ENCODE measurements at places on chromosomes 6 and 20.
A peak's percentile ranks its signal among the peaks of the same experiment; 100 is the strongest.

- DNase-seq = peak; percentile 64
Measured at GRCh38 chr20:51531141-51531710, 11.3 kb downstream of the NFATC2 start.

DNA sequence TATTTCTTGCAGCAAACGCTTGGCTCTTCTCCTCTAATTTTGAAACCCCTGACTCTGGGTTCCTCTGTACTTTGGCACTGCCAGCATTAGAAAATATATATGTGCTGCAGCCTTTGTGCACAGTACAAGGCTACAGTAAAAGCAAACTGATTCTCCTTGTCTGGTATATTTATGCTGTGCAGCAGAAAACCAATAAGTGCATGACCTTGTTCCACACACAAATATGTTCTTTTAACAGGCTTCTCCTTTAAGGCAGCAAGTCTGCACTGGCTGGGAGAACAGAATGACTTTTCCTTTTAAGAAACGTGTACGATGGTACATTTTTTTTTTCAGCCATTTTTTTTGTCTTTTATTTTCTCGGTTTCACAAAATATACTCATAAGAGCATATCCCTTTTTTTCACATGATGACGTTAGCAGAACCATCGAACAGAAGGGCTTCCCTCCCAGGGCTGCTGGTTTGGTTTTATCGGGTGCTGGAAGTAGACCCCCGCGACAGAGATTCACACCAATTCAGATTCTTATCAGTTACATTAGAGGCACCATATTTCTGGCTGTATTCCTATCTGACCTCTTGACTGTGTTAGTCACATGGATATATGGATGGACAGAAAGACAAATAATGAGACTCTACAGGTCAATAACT lies 129.9 kb upstream of the ARID1B start:
- DNase-seq = no peak

- no peak for DNase-seq
Measured at GRCh38 chr6:159359581-159360297, 190.5 kb downstream of the FNDC1 start.

GRCh38 chr6:169239181-169239580 lies 14.5 kb downstream of the THBS2 start:
- DNase-seq = no peak

DNA sequence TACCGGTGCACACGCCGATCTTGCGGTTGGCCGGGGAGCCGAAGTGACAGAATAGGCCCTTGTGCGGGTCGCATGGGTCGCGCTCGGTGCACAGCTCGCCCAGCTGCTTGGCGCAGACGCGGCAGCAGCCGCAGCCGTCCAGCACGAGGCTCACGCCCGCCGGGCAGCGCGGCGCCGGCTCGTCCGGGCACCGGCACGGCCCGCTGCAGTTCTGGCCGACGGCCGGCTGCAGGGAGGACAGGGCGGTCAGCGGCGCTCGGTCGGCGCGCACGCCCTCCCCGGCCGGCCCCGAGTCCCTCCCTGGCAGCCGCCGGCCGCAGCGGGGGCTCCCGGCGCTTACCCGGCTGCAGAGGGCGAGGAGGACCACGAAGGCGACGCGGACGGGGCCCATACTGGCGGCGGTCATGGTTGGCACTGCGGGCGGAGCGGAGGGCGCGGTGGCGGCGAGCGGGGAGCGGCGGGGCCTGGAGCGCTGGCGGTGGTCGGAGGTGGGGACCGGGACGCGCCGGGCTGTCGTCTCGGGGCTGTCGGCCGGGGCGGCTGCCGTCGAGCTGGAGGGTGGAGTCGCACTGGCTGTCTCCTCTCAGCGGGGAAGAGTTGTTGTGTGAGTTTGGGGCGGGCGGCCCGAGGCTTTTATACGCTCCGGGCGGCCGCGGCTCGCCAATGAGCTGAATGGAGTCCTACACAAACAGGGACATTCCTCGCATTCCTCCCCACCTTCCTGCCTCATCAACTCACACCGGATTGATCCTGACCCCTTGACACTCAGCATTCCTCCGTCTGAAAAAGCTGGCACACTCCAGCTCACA lies at the start of gene CCN2:
Gene CCN2, minus strand, starts transcription at position 606 of the 809 bp plus-strand sequence. Its CDS starts 200 bp downstream, at position 406.
- no peak for DNase-seq

- no peak for DNase-seq
Measured at GRCh38 chr6:25173951-25174474, 105.2 kb upstream of the CARMIL1 start.

DNA sequence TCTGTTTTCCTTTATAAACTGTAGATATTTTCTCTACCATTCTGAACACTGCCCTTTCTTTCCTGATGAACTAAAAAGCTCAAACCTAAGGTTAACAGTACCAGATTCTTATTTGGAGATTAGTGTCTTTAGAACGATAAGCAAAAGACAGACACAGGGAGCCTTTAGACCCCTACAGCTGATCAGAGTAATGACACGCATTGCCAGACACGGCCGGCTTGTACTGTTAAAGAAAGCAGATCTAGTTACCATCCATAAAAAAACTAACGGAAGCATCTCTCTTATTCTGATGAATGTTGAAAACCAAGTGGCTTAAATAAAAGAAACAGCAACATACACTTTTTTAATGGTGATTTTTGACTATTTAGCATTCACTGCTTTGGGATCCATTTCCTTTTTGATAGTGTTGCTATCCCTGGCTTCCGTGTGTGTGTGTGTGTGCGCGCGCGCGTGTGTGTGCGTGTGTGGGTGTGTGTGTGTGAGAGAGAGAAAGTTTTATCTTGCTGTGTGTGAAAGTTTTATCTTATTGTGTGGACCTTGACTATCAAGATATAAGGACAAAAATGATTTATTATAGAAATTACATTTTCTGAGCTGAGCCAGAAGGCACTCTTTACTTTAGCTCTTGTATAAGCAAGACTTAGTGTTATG lies 95.6 kb upstream of the SLC35B3 start:
- no peak for DNase-seq

GRCh38 chr6:70651326-70651905 lies 16.3 kb upstream of the SMAP1 start:
- peak; percentile 2 for DNase-seq

DNA sequence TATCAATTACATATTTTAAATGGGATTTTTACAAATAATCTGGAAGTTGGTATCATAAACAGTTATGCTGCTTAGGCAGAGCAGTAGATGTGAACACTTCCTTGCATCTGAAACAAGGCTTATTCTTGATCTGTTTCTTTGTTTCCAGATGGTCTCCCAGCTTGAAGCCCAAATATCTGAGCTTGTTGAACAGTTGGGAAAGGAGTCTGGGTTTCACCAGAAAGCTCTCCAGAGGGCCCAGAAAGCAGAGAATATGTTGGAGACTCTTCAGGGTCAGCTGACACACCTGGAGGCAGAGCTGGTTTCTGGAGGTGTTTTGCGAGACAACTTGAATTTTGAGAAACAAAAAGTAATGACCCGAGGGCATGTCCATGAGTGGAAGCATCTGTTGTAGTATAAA lies 91.9 kb downstream of the CCDC170 start:
- no peak for DNase-seq

- no peak for DNase-seq
Measured at GRCh38 chr6:34484391-34484790, 18.5 kb downstream of the PACSIN1 start.

DNA sequence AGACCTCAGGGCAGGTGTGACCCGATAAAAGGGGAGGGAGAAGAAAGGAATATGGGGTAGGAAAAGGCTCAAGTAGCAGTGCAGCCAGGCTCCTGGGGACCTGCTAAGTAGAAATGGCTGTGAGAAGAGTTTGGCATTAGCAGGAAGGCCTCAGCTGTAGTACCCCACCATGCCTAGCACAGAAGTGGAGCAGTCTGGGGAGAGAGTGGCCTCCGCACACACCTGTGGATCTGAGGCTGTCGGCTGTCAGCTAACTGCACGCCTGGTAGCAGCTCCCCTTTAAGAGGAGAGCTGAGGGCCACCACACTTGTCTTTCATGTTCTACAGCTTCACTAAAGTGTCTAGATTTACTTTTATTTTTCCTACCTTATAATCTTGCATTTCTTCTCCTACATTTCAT lies 24.6 kb downstream of the PDE7B start:
- no peak for DNase-seq

DNA sequence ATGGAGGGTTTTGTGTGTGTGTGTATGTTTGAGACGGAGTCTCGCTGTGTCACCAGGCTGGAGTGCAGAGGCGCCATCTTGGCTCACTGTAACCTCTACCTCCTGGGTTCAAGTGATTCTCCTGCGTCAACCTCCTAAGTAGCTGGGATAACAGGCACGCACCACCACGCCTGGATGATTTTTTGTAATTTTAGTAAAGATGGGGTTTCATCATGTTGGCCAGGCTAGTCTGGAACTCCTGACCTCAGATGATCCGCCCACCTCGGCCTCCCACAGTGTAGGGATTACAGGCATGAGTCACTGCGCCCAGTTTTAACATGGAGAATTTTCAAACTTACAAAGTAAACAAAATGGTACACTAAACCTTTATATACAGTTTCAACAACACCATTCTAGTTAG lies 22.8 kb downstream of the AMD1 start:
- DNase-seq = no peak

- peak; percentile 13 for DNase-seq
Measured at GRCh38 chr6:108874470-108875160, 26.4 kb downstream of the ARMC2 start.
